ENCODE measurements at places on chromosomes 11 and 22. TPM values are rescaled to one million over a fixed set of nuclear protein-coding genes. Genes with fewer than 3 reads are reported as not detected.

Gene FLRT1
- 0.54 TPM for total RNA-seq

Gene UBQLN3
- total RNA-seq: not detected

Gene SHISAL1
- total RNA-seq: 6.1 TPM

Gene OR8G5
- total RNA-seq: not detected

Gene BIRC3
- total RNA-seq: 1.0 TPM

Gene PAX6
- total RNA-seq: not detected

Gene MS4A3
- total RNA-seq: not detected
